Anterior cingulate cortex (tissue), 58 donors: ENCODE measurements at places on chromosomes 13 and 19.

- no peak for DNase-seq
Observed at GRCh38 chr13:107447591-107447990, 767.7 kb downstream of the LIG4 start.

DNA sequence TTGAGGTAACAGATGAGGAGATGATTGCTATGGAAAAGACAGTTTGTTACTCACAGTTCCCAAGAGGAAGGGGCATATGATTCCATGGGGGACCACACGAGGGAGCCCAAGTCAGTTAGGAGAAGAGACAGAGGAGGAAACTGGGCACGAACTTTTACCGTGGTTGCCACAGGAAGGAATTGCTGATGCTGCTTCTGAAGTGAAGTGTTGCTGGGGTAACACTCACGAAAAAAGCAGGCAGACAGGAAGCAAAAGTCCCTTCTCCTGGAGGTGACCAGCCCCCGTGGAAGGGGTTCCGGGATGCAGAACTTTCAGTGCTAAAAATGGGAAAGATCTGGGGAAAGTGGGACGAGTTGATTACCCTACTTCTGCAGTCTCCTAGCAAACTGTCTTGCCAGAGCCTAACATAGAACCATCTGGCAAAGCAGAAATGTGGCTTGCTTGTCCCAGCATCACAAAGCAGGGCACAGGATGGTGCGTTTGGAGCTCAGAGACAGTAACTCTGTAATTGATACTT is 35.4 kb upstream of the MAP3K10 start:
- peak; percentile 16 for DNase-seq

DNA sequence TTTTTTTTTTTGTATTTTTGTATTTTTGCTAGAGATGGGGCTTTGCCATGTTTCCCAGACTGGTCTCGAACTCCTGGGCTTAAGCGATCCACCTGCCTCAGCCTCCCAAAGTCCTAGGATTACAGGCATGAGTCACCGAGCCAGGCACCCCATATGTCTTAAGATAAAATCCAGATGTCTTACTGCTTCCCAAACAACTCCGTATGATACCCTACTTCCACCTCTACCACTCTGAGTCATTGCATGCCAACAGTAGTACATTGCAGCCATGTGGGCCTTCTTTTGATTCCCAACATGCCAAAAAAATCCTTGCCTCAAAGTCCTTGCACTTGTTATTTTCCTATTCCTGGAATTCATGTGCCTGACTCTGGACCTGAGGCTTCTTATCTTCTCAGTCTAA is 799.2 kb downstream of the GPC5 start:
- no peak for DNase-seq

GRCh38 chr19:47778954-47779351 is 450 bp downstream of the SELENOW start:
- peak; percentile 19 for DNase-seq

DNA sequence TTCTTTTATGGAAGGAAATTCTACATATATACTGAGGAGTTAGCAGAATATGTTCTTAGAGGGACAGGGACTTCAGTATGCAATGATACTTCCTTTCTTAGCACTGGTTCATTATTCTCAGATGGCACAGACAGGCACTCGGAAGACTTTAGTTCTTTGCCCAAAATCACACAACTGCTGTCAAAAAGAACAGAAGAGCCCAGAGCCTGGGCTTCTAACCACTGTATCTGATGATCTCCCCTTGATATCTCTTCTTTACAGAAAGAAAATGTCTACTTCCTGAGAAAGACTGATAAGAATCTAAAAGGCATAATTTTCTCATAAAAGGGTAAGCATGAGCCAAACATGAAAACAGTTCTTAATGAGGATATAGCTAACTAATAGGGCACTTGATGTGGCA is 2034.2 kb upstream of the PRR20A start:
- DNase-seq: no peak

GRCh38 chr13:109867766-109868165 is 81.4 kb upstream of the IRS2 start:
- DNase-seq: no peak
